Memory B cell (primary cell): ENCODE measurements at places on chromosomes 7 and 10.

- DNase-seq, result no peak
Observed at GRCh38 chr10:73803680-73804286, 7.6 kb downstream of the NDST2 start.

DNA sequence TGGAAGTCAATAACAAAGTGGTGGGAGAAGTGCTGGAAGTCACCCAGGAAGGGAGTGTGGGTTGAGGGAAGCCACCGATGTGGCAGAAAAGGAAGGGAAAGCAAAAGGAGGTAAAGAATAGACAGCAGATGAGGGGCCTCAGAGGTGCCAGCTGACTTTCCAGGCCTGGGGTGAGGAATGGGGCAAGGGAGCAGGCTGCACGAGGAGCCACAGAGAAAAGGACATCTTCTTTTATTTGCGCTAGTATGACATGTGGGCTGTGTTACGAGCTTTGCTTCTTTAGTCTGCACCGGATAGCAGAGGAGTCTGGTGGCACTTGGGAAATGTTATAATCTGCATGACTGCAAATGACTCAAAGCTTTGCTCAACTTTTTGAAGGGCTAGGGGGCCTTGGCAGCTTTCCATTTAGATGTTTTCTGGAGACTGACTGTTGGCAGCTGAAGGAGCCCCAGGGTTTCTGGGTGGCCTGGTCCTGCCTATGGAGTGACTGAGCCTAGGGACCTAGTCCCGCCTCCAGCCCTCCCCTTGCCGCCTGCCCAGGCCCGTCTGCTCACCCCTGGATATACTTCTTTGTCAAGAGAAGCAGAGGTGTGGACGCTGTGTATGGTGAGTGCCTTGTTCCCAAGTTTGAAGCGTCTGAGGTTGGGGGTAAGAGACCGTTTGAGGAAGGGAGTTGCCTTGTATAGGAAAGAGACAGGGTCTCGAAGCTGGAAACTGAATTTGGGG, 5.1 kb downstream of the PRXL2A start:
- no peak for DNase-seq

GRCh38 chr10:123669886-123670285, 3.7 kb downstream of the GPR26 start:
- no peak for DNase-seq

GRCh38 chr10:97047083-97047736, 138.5 kb downstream of the SLIT1 start:
- no peak for DNase-seq

GRCh38 chr10:131946321-131946751, 35.4 kb downstream of the BNIP3 start:
- no peak for DNase-seq

DNA sequence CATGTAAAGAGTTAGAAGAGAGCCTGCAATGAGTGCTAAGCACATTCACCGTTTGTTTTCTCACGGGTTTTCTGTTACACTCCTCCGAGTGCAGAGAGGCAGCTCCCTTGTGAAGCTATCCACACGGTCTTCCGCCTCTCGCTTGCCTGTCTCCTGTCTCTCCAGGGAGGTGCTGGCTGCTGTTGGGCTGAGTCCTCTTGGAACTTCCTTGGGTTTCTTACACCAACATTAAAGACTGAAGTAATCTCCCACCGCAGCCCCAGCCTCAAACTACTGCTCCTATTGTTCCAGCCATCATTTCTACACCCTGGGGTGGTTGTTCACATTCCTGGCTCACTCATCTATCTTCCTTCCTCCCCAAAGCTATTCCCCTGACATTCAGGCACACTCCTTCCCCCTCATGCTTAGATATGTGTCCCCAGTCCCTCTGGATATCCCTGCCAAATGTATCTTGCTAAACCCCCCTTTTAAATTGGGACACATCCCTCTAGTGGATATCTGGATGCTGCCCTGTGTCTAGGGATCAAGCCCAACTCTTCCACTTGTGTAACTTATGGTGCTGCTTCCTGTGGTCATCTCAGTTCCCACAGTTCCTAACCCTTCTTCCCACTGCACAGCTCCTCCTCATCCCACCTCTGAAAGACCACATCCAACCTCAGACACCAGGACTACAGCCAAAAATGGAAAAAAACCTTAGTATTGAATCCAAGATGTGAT, 14.1 kb downstream of the ESYT2 start:
- no peak for DNase-seq

DNA sequence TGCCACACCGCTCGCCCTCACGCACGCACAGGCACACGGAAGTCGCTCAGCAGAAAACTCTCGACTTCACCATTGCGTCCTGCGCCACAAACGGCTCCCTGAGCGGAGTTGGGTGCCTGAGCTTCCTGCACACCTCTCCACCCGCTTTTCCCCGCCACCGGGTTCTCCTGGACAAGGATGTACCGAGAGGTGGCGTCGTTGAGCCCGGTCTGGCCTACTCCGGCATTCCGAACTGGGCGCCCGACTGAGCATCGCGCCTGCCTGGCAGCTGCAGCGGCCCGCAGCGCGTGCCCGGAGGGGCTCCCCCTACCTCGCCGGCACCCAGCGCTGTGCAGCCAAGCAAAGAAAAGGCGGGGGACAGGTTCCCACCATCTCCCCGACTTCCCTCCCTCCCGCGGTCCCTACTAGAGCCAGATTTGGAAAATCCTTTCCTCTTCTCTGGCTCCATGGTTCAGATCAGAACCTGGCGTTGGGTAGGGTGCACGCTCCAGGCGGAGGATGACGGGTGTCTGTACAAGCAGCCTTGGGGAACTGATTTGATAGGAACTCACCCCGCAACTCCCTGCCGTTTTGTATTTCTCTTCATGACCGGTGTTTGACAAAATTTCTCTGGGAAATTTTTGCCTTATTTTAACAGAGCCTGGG, 1.7 kb downstream of the SORCS3 start:
- DNase-seq, result no peak

DNA sequence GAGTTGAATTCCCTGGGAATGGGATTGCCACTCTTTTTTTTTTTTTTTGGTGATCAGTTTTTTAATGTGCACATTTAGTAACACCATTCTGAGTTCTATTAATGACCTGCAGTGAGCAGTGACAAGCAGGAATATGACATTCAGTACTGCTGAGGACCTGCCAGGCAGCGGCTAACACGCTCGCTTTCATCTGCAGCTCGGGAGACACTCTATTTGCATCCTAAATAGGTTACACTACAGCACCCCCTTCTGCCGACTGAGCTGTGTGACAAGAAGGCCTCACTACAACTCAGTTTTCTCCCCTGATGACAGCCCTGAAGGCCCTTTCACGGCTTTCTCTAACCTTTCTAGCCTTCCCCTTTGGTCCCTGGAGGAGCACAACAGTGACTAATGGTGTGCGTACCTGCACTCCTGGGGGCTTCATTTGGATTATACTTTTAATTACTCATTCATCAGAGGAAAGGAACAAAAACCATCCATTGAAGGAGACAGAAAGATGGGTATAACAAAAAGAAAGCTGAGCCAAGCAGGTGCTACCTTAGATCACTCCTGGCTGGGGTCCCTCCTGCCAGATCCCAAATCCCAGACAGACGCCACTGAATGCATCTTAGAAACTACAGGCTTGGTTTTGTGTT, 872.4 kb downstream of the LRMDA start:
- DNase-seq, result no peak

- no peak for DNase-seq
Observed at GRCh38 chr10:81792729-81793128, 82.3 kb upstream of the NRG3 start.

GRCh38 chr7:107122486-107122911, 46.3 kb upstream of the HBP1 start:
- DNase-seq, result no peak

DNA sequence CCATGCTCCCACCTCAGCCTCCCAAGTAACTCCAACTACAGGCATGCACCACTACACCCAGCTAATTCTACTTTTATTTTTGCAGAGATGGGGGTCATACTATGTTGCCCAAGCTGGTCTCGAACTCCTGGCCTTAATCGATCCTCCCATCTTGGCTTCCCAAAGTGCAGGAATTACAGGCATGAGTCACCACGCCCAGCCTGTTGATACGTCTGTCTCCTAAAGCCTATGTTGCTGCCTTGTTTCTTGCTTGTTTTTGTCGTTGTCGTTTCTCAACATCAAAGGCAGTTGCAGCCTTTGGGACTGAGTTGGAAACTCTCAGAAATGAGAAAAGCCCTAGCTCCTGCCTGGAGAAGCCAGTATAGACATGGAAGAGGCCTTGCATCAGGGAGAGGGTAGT, 49.9 kb downstream of the SORBS1 start:
- DNase-seq, result no peak

GRCh38 chr7:46972205-46972604, 609.7 kb downstream of the TNS3 start:
- no peak for DNase-seq
